ENCODE measurements at places on chromosomes 12 and 14.
A peak's percentile ranks its signal among the peaks of the same experiment; 100 is the strongest.

- DNase-seq, result no peak
These were observed 12.8 kb upstream of the HPD start for GRCh38 chr12:121871467-121871866.

GRCh38 chr12:109421355-109422087, 55.6 kb downstream of the KCTD10 start:
- no peak for DNase-seq

DNA sequence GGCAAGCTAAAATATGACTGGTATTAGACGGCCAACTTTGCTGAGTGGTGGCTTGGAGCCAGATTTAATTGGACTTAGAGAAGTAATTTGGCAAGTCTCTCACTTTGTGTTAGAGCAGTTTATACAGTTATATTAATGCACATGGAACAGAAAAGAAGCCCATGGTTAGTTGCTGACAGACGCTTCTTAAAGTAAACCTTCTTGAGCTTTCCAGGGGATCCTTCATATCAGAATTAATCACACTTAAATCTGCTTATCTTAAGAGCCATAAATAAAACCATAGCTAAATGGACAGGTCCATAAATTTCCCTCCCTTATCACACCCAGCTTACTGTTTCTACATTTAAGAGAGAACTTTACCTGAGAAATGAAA, 9.6 kb downstream of the GSG1 start:
- no peak for DNase-seq

DNA sequence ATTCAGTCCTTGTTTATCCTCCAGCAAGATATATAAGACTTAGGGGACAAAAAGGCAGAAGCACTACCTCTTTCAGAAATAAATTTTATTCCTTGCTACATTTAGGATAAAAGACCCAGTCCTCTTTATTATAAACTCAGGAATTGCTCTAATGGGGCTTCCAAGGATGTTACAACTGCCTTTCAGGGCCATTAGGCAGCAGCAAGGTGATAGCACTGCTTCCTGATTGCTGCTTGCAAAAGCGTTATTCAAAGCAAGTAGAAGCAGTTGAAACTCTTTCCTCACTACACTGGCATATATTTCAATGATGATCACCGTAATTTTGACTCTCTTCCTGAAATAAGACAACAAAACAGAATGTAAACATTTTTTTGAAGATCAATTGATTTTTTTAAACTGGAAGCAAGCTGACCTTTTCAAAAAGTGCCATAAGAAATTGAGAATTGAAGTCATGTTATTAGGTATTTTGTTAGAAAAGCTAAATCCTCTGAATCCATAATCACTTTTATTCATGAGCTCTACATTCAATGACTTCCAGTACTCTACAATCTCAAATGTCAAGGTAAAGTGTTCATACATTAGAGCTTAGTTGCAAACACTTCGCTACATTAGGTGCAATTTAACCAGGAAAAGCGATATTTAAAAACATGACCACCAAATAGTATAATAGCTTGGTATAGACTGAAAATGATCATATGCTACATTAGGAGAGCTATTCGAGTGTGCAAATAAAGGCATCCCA, 233.4 kb upstream of the SYT10 start:
- DNase-seq, result no peak

- no peak for DNase-seq
These were observed 95.4 kb downstream of the HELB start for GRCh38 chr12:66397574-66398290.

DNA sequence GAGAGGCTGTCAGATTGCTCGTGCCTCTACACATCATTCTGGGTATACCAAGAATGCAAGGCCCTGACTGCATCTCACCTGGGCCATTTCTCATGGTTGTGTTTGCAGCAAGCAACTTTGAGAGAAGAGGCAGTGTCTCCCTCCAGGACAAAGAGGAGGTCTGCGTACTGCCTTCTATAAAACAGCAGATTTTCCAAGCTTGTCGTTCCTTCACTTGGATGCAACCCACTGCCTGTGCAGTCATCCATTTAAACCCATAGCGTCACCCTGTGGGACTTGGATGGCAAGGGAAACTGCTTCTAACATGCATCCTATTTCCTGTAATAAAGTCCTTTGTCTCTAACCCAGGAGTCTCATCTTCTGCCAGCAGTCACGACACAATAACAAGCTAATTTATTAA, 1.3 kb downstream of the POMT2 start:
- no peak for DNase-seq

- no peak for DNase-seq
These were observed 54.4 kb downstream of the KLRG1 start for GRCh38 chr12:9043766-9044165.

GRCh38 chr14:20781803-20782202, 735 bp downstream of the RNASE6 start:
- DNase-seq, result no peak

DNA sequence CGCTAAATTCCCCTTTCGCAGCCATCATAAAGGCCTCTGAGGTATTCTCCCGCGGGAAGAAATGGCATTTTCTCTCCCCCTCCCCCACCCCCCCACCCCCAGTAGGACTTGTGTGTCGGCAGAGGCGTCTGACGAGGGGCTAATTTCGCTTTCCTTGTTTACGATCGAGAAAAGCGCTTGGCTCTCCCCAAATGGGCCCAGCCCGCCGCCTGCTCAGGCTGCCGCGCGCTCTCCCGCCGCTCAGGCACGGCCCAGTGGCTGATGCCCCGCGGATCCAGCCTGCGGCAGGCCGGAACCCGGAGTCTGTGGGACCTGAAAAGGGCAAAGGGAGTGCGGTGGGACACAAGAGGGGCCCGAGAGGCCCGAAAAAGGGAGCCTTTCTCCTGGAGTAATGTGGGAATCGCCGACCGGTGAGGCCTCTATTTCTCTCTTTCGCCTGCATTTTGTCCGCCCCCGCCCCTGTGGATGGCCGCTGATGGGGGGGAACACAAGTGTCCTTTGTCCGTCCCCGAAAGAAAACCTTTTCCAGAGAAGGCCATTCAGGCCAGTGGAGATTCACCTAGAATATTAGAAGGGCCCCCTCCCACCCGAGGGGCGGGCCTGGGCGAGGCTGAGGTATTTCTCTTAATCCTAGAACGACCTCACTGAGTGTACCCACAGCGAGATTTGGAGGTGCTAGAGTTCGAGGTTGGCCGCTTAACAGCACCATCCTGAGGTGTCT, 9.0 kb upstream of the HOXC6 start:
- DNase-seq, result no peak

DNA sequence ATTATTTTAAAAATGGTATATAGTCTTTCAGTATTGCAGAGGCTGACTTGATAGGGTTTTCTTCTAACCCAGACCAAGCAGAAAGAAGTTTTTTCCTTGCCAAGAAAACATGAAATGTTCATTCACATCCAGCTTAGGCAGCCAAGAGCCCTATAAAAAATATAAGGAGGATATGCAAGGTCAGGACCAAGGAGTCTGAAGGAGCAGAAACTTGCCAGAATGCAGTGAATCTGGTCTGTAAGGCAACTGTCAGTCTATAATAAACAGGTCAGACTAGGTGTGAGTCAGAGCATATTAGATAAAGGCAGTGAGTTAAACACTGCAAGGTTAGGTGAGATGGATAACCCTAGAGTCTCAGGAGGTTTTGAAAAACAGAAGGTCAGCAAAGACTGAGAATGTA, 645.5 kb downstream of the C12orf50 start:
- DNase-seq, result no peak

GRCh38 chr12:43883311-43883710, 47.4 kb downstream of the TMEM117 start:
- no peak for DNase-seq

- no peak for DNase-seq
These were observed 13.7 kb downstream of the ANKRD52 start for GRCh38 chr12:56244494-56244893.

GRCh38 chr14:70906793-70907175, 475 bp upstream of the PCNX1 start:
- no peak for DNase-seq

DNA sequence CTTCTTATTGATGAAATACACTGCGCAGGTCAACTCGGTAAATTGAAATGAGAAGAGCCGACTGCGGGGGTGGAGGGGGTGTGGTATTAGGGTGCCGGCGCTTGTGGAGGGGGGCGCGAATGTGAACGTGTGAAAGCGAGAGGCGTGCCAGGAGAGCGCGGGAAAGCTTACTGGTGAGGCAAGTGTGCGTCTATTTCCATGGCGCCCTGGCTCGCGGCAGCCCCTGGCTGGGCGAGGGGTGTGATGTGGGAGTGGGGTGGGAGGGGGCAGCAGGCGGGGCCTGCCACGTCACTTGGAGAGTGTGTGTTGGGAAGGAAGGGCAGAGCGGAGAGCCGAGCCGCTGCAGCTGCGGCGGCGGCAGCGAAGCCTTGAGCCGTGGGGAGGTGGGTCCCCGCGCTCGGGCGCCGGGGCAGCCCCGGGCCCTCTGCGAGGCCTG, 88.8 kb downstream of the GALNT8 start:
- no peak for DNase-seq

DNA sequence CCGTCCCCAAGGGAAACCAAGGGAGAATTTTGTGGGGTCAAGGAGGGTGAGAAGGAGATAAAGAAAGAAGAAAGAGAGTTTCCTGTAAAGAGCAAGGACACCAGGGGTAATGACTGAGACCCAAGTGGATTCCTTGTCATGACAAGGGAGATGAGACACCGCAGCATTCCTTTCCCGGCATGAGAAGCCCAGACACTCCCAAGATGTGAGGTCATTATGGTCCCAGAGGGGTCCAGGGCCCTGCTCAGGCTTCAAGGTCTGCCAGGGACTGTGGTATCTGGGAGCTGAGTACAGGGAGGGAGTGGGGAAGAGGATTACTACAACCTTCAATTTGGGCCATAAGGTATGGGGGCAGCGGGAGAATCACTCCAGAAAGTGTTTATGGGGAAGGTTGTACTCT, 58.1 kb downstream of the SPTB start:
- DNase-seq, result no peak

DNA sequence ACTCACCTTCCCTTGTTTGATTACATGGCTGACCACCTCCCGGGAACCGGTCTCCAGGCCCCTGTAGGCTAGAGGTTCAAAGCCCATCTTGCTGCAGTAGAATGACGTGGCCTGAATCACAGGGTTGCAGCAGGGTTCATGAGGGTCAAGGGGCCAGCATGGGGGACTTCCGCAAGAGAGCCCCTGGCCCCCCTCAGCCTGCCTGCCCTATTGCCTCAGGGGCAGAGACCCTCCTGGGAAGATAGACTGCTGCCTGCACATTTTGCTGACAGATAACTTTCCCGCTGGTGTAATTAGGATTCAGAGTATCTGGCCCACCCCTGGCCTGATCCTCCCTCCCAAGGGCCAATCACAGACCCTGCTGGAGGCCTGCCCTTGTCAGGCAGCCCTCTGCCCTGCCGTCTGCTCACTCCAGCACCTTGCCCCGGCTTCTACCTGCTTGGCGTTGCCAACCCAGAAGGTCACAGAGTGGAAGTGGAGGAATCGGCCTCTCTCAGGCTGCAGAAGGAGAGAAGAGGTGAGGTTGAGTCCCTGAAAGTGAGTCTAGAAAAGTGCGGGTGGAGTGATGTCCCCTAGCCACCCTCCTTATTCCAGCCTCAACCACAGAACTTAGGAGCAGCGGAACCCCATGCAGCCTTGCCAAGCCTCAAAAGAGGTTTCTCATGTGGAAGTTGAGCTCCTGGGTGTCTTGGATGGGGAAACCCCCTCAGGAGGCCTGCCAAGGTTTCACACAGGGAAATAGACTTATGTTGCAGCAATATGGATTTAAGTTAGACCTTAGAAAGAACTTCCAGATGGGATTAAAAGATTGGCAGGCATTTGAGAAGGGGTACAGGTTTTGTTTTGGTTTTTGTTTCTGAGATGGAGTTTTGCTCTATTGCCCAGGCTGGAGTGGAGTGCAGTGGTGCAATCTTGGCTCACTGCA, 1.1 kb downstream of the HPD start:
- no peak for DNase-seq

DNA sequence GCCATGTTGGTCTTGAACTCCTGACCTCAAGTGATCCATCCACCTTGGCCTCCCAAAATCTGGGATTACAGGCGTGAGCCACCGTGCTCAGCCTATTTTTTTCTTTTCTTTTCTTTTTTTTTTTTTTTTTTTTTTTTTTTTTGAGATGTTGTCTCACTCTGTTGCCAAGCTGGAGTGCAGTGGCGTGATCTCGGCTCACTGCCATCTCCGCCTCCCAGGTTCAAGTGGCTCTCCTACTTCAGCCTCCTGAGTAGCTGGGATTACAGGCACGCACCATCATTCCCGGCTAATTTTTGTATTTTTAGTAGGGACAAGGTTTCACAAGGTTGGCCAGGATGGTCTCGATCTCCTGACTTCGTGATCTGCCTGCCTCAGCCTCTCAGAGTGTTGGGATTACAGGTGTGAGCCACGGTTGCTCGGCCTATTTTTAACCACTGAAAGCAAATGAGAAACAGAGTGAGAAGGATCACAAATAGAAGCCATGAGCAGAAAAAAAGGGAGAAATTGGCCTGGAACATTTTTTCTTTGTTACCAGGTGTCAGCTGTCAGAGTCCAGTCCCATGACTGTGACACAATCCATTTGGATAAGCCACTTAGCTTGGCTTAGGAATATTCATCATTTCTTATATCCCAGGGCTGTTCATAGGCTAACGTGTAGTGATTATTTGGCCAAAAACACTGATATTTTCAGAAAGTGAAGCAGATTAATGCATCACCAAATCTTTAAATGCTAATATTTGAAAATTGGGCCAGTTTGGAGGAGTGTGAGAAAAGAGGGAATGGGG, 7.9 kb upstream of the NFKBIA start:
- no peak for DNase-seq

DNA sequence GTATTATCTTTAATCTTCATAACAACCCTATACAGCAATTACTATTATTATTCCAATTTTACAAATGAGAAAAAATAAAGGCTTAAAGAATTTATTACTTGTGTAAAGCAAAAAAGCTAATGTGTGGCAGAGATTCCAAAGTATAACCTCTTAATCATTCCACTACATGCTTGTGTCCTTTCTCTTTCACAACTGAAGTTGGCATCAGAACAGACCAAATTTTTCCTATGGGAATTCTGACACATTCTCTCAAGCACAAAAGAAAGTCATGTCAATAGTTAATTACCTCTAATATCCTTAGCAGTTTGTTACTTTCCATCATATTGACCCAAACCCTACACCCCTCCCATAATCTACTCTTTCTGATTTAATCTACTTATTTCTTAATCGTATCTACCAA, 86.7 kb downstream of the BCL2L14 start:
- no peak for DNase-seq

GRCh38 chr14:50350975-50351374, 38.9 kb downstream of the DMAC2L start:
- DNase-seq, result no peak

- no peak for DNase-seq
These were observed 6.4 kb upstream of the RAB21 start for GRCh38 chr12:71748081-71748850.

GRCh38 chr14:96574633-96575632, 72.8 kb downstream of the PAPOLA start:
- DNase-seq, result peak; percentile 12

- no peak for DNase-seq
These were observed 73.7 kb upstream of the CISTR start for GRCh38 chr12:53825246-53826081.

GRCh38 chr12:108392284-108392683, 53.2 kb upstream of the CMKLR1 start:
- no peak for DNase-seq

All from hepatic stellate cell (primary cell).